Forelimb muscle (tissue), 1 donor: ENCODE measurements at places on chromosomes 1 and 21. TPM values are rescaled to one million over a fixed set of nuclear protein-coding genes. Genes with fewer than 3 reads are reported as not detected.

DNA sequence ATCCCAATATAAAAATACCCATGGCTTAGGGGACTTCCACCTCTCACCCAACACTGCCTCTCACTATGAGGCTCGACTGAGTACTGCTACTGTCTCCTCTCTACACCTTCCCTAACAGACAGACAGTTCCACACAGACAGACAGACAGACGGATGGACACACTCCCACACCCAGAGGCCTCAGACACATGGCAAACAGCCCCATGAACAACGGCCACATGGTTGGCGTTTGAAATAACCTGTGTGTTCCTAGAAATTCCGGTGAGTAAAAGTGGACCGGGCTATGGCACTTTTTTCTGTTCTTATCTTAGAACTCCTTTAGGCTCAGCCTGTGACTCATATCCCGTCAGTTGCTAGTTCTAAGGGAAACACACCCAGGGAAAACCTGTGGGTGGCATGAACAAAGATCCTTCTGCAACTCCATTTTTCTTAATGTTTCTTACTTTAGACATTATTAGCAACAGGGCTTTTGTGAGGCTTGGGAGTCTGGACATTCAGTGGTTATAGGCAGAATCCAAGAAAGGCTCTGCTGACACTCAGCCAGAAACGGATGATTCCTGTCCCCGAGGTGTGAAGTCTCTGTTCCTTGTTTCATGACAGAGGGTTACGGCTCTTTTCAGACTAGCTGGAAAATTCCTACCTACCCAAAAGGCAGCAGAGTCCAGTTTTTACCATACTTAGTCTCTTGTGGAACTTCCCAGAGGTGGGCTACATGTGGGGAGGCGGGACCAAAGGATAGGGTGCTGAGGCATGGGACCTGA, 90.5 kb upstream of the TLR5 start:
- DNase-seq = no peak

Gene EPHA10
- not detected for polyA plus RNA-seq

Gene SEMA6C
- 97.0 TPM for polyA plus RNA-seq

Gene KRTAP23-1
- not detected for polyA plus RNA-seq

DNA sequence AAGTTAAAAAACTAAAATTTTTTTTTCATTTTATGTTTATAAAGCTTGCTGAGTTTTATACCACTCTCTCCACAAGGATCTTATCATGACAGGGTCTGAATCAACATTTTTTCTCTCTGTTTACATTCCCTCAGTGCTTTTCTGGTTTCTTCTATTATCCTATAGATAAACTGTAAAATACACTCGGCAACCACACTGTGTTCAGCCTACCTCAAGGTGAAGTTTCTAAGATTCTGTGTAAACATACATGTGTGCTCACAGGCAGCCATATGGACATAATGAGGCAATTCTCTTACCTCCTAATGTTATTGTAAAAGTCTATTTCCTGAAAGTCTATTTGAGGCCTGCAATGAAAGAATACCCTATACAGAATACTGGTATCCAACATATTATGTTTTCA, 114.6 kb downstream of the NTPCR start:
- no peak for DNase-seq

Gene GNL2
- polyA plus RNA-seq = 49.0 TPM

Gene ARHGEF19
- polyA plus RNA-seq = 2.5 TPM

- no peak for DNase-seq
Measured at GRCh38 chr1:100816049-100816448, 78.6 kb downstream of the EXTL2 start.

GRCh38 chr1:27341525-27342252, at the start of gene SYTL1:
SYTL1 (plus strand) TSS chr1:27342022; CDS start chr1:27345335, 3,313 bp downstream.
- DNase-seq = no peak

GRCh38 chr1:220809704-220810103, 23.0 kb downstream of the MTARC1 start:
- DNase-seq = no peak
